ENCODE measurements at places on chromosomes 7 and 10.

GRCh38 chr10:132980426-132981172 lies 38.2 kb upstream of the CFAP46 start:
- no peak for DNase-seq

- DNase-seq: no peak
Observed at GRCh38 chr10:28291881-28292297, 11.0 kb downstream of the MPP7 start.

DNA sequence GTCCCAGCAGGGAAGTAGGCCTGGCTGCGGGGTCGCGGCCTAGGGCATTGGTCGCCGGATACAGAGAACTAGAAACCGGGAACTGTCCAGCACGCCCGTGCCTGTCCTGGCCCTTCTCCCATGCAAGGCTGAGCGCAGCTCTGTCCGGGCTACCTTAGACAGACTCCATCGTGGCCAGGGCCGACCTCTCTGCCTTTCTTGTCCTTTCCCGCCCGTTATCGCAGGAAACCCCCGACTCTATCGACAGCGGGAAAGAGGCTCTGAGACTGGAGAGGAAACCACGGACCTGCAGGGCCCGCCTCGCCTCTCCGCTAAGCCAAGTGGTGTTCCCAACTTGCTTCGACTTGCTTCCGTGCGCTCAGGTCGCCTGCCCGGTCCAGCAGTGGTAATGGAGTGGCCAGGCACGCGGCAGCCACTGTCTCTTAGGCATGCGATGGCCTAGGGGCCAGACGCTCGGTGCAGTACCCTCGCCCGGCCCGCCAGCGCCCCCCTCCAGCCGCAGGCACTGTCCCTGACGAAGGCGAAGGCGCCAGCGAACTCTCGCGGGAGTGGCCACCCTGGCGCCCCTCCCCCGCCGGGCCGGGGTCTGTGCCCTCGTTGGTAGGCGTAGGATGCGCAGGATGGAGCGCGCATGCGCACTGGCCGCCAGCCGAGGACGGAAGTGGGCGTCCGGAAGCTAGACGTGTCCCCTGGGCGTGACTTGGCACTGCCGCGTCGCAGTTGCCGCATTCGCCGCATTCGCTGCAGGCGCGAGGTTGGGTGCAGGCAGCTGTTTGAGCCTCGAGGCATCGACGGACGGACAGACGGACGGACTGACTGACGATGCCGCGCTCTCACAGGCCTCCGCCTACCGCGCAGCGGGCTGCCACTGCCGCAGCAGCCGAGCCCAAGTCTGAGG lies 54.4 kb downstream of the MCMBP start:
- DNase-seq: no peak

DNA sequence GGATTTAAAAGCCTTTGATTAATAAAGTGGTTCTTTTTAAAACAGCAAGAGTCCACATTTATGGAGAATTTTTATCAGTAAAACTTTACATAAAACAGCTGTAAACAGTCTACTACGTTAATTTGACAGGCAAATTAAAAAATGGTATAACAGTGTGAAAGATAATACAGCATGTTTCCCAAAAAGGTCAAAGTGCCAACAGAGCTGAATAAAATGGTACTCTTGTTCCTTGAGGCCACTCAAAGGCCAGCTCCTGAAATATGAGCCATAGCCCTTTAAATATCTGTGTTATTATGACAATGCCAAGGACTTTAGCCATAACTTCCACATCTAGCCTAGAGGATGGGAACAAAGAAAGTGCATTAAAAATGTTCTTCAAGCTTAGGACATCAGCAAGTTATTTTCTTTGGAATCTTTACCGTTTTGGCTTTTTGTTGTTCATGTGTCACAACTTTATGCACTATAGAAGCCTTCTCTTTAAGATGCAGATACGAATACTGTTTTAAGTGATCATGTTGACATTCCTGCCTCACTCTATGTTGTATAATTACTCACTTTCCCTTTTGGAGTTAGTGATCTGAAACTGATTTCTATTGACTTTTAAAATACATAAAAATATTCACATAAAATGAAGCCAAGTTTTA lies 165.6 kb downstream of the RNLS start:
- DNase-seq: no peak

DNA sequence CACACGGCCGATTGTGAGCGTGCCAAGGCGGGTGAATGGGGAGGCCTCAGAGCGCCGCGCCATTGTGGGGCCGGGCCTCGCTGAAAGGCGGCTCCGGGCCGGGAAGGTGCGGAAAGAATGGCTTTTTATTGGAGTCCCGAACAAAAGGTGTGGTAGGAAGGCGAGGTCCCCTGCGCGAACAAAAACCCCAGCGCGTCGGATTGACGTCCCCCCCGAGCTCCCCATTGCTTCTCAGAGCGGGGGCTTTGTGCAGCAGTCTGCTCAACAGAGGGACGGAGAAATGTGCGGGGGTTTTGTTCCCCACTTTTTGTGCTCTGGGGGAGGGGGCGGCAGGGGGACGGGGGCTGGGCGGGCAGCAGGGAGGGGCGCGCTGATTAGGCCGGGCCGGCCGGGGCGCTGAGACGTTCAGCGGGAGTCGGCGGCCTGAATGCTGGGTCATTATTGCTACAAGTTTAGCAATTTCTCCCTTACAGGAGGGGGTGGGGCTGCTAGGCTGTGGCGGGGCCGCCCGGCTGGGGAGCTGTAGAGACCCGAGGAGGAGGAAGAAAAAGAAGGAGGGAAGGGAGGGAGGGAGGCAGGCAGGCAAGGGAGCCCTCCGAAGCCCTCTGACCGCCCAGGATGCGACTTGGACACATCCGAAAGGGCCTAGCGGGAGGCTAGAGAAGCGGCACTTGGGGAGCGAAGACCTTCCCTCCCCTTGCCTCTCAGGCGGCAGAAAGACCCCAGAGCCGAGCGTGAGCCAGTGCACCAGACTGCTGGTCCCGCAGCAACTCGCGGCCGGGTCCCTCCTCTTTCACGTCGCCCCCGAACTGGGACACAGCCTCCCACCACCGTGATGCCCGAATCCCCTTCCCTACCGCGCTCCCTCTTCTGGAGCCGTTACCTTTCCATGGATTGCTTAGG lies 4.6 kb downstream of the NKX2-3 start:
- DNase-seq: no peak

DNA sequence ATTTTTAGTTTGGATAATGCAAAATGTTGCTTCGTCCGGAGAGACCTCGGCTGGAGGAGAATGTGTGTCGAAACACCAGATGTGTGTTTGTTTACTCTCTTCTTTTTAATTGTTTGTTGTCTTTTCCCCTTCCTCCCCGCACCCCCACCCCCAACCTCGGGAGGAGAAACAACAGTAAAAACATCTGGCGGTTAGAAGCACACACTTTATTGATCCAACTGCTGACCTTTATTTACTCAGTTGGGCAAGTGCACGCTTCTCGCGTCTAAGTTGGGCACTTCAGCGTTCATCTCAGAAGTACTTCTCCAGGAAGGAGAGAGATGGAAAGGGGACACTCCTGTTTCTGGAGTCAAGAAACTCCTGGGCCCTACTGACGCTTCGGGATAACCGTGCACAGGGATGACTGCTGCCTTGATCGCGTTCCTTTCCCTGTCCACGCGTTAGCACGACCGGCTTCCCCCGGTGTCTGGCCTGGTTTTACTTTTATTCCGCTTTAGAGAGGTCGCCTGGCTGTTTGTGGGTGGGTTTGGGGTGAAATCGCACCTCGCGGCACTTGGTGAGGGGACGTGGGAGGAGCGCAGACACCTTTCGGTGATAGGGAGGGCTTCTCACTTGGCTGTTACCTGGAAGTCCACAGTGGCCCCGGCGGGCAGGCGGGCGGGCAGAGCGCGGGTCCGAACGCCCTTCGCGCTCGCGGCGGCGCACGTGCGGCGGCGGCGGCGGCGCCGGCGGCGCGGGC lies 168.3 kb upstream of the PPP1R3A start:
- no peak for DNase-seq

GRCh38 chr7:138797715-138798320 lies at the start of the genes ATP6V0A4 and TMEM213:
Gene ATP6V0A4, minus strand, starts transcription at chr7:138798196. Its CDS starts 26,949 bp downstream, at chr7:138771247.
Gene TMEM213, plus strand, starts transcription at chr7:138797994. Its CDS starts 111 bp downstream, at chr7:138798105.
- DNase-seq: no peak

DNA sequence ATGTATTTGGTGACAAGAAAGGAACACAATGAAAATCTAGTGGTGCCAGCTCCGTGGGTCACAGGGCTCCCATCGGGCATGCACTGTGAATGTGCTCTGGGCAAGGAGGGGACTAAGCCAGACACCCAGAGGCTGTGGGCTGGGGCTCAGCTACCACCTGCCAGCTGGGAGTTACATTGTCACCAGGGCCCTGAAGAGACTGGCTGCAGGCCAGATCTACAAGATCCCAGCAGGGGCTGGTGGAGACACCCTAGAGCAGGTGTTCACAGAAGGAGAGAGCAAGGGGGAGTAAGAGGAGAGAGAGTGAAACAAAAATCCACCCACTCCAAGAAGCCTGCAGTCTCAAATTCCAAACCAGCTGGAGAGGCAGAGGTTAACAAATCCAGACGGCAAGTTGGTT lies 116.6 kb upstream of the ADCY1 start:
- no peak for DNase-seq

DNA sequence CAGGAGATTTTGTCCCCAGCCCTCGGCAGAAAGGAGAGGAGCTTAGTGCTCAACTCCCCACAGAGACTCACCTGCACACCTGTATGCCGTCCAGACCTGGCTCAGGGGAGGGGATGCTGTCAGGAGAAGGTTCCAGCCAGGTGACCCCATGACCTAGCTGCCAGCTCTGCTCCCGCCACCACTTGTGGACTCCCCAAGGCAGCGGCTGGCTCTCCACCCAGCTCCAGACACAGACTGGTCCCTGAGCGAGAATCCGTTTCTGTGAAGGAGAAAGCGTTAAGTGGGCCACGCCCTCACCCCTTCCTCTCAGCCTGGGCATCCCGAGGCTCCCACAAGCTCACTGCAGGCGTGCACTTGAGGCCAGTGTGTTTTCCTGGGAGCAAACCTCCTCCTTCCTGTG lies 76.4 kb downstream of the RGS10 start:
- DNase-seq: no peak

- DNase-seq: no peak
Observed at GRCh38 chr7:115293628-115294240, 371.8 kb downstream of the MDFIC start.

- DNase-seq: no peak
Observed at GRCh38 chr7:116517626-116518025, 7.2 kb upstream of the CAV1 start.
